ENCODE measurements at places on chromosomes 11 and 22. TPM values are rescaled to one million over a fixed set of nuclear protein-coding genes. Genes with fewer than 3 reads are reported as not detected.
A peak's percentile ranks its signal among the peaks of the same experiment; 100 is the strongest.

DNA sequence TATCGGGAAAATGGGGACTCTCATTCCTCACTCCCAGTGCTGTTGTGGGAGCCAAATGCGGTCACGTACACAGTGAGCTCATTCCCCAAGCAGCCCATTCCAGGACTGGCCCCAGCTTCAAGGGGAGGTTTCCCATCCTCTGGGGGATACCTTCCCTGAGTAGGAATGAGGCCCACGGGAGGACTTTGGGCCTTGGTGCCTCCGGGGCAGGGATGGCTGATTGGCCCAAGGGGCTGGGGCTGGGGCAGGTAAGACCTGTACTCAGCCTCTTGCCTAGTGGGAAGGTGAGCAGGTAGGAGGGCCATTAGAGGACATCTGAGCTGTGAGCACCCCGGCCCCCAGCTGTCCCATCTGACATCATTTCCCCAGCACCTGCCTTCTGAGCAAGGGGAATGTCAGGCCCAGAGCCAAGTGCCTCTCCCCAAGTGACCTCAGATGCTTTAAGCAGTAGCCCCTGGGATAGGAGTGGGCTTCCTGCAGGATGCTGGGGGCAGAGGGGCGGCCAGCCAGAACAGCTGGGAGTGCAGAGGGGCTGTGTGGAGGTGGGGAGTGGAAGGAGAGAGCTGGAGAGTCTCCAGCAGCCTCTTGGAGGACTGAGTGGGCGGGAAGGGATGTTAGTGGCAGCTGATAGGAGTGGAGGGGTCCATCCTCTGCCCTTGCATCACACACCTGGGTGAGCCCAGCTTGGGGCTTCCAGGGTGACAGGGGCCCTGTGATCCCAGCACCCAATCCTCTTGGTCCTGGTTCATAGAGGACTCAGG lies 58.4 kb downstream of the CD82 start:
- DNase-seq = peak; percentile 83

DNA sequence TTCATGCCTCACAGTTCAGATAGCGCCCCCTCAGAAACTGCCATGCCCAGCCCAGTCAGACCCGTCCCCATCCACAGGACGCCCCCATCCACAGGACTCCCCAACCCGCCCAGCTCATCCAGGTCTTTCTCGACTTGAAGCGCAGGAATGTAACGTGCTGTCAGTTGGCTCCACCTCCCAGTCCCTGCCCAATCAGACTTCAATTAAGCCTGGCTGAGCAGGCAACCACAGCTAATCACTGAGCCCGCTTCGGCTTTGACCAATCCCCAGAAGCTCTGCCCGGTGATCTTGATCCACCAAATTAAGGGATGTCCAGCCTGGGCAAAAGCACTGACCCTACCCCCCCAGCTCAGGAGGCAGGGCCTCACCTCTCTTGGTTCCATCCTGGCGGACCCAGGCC lies 10.5 kb upstream of the MFNG start:
- DNase-seq = no peak

DNA sequence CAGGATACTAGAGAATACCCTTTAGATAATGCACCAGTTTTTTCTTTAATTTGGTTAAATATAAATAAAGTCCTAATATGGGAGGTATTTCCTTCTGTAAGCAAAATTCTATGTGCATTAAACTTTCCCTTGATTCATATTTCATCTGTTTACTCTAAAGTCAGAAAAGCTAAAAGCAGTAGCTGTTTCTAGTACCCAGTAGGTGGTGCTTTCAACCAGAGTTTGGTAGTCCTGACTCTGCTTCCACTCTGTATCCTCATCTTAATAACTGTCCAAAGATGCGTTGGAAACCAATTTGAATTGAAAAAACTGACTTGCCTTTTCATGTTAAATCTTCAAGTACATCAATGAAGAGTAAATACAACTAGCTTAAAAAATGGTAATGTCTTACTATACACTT lies 1065.2 kb downstream of the JRKL start:
- no peak for DNase-seq

GRCh38 chr11:36103933-36104530 lies 160.2 kb downstream of the LDLRAD3 start:
- no peak for DNase-seq

GRCh38 chr11:35878741-35879140 lies 65.1 kb upstream of the LDLRAD3 start:
- no peak for DNase-seq

GRCh38 chr11:123082977-123083376 lies 21.0 kb upstream of the HSPA8 start:
- peak; percentile 43 for DNase-seq

DNA sequence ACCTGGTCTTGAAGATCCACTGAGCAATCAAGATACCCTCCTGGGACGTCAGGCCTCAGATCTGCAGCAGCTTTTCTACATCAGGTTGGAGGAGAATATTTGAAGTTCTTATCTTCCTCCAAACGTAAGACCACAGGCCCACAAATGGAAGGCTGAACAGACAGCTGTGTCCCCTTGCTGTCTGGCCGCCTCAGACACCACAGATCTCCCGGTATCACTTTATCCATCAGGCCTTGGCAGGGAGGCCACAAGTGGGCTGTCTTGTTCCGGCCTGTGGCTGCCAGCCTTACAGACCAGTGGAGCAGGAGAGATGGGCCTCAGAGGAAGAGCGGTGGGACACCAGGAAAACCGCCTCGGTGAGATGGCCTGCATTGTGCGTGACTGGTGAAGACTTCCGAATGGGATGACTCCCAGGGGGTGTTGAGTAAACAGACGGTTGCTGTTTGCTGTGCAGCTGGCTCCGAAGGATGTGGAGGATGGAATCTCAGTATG lies 15.9 kb downstream of the UBASH3B start:
- no peak for DNase-seq

GRCh38 chr11:112382561-112382960 lies 121.9 kb upstream of the PLET1 start:
- no peak for DNase-seq

DNA sequence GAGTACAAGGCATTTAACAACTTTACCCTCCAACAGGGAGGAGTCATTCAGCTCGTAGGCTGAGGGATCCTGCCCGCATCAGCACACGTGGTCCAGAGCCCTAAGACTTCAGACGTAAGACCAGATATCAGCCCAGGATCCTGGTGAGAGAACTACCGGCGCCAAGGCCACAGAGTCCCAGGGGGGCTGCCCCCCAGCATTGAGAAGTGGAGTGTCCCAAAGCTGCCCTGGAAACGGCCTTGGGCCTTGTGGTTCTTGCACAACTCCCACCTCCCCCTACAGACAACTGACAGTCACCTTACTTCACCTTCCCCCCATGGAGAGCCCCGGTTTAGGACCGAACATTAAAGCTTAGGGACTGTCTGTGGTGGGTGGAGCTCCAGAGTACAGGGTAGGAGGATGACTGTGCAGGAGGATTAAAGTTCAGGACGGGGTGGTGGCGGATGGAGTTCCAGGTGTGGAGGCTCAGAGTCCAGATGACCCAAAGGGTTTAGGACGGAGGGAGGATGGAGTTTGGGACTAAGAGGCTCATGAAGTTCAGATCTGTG lies 1.0 kb downstream of the C11orf91 start:
- DNase-seq = no peak

TRIM64C gene
- total RNA-seq = not detected

CECR2 gene
- total RNA-seq = 1.1 TPM

LRP4 gene
- 3.1 TPM for total RNA-seq

GAL gene
- 1.4 TPM for total RNA-seq

GGTLC3 gene
- total RNA-seq = not detected

POU2AF2 gene
- not detected for total RNA-seq

TTC36 gene
- total RNA-seq = not detected

GAS2L1 gene
- total RNA-seq = 36.2 TPM

TECTA gene
- total RNA-seq = 0.84 TPM

MMP26 gene
- not detected for total RNA-seq

CNGA4 gene
- total RNA-seq = not detected

Data from mesenteric fat pad (tissue), 1 donor.